ENCODE measurements at places on chromosomes 5 and 9. TPM values are rescaled to one million over a fixed set of nuclear protein-coding genes. Genes with fewer than 3 reads are reported as not detected.
A peak's percentile ranks its signal among the peaks of the same experiment; 100 is the strongest.

DNA sequence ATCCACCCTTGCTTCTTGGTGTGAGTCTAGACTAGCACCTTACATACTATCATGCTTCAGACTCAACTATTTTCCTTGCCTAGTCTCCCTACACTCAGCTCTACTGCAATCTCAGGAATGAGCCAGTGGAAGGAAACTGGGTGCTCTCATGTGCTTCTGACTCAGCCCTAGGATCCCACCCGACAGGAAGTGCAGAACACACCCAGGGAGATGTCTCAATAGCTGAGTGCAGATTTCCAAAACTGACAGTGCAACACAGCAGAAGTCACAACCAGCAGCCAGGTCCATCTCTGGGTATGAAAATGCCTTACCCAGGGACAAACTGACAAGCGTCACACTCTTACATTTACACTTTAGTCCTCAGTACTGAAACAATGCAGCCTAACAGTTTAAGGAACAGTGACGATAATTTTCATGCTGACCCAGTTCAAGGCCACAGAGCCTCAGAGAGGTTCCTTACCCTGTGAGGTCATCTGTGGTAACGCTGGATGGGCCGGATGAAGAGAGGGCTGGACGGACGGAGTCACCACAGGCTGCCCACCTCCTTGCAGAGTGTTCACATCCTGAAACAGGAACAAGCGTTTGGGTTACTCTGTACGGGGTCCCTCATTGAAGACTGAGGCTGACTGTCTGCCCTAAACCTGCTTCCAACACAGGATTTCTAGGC, 33.0 kb downstream of the FKBP15 start:
- peak; percentile 61 for DNase-seq

PRR16 gene
- polyA plus RNA-seq = 7.5 TPM

GRCh38 chr5:109146591-109146990, 263.2 kb downstream of the PJA2 start:
- no peak for DNase-seq

- DNase-seq = no peak
Measured at GRCh38 chr5:41364346-41364745, 146.1 kb downstream of the PLCXD3 start.

- no peak for DNase-seq
Measured at GRCh38 chr9:109989296-109989695, 209.3 kb downstream of the PALM2AKAP2 start.

PCDHAC1 gene
- polyA plus RNA-seq = not detected

CLTB gene
- polyA plus RNA-seq = 329 TPM

DNA sequence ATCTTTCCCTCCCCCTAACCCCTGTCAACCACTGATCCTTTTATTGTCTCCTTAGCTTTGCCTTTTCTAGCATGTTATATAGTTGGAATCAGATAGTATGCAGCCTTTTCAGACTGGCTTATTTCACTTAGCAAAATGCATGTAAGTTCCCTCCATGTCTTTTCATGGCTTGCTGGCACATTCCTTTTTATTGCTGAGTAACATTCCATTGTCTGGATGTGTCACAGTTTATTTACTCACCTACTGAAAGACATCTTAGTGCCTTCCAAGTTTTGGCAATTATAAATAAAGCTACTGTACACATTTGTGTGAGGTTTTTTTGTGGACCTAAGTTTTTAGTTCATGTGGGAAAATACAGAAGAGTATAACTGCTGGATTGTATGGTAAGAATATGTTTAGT, 230.1 kb downstream of the PBX3 start:
- DNase-seq = no peak

ABO gene
- 1.0 TPM for polyA plus RNA-seq

- DNase-seq = no peak
Measured at GRCh38 chr5:177364159-177364962, 6.6 kb downstream of the RGS14 start.

- DNase-seq = no peak
Measured at GRCh38 chr5:101473483-101473882, 570.4 kb upstream of the ST8SIA4 start.

DNA sequence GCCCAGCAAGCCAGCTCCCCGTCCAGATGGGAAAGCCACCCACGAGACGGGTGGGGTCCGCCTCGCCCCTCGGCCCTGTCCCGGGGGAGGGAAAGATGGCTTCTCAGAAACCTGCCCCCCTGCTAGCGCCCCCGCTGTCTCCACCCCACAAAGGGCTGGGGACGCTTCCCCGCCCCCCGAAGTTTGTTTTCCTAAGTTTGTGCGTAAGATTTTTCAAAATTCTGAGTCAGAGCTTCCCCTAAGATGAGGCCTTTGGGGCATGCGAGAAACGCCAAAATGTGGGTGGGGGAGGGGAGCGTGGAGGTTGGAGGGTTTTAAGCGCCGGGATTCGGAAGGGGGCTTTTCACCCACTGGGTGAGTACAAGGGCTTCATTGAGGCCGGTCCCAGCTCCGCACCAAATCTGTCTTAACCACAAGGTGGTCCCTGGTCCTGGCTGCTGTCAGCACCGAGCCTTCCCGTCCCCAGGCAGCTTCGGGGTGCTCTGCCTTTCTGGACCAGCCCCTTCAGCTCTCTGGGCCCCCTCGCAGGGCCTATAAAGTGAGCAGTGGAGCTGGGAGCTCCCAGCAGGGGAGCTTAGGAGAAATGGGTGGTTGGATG, 32.3 kb downstream of the PRRX2 start:
- DNase-seq = peak; percentile 87

MARVELD2 gene
- 0.23 TPM for polyA plus RNA-seq

- DNase-seq = no peak
Measured at GRCh38 chr5:2135833-2136232, 253.1 kb upstream of the IRX4 start.

DNA sequence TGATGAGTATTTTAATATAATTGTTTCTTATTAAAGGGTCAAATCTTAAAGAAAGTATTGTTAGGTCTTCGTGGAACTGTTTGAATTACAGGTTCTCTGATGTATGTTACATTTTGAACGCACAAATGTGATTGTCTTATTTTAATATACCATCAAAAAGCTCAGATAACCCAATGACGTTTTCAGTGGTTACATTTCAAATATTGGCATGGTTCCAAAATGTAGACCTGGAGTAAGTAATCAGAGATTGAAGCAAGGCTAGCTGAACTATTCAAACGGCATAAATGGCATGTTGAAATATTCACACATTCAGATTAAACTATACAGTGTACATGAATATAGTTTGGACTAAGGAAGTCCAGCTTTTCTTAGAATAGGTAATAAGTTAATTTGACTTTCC, 281.7 kb upstream of the EFNA5 start:
- DNase-seq = no peak

DNA sequence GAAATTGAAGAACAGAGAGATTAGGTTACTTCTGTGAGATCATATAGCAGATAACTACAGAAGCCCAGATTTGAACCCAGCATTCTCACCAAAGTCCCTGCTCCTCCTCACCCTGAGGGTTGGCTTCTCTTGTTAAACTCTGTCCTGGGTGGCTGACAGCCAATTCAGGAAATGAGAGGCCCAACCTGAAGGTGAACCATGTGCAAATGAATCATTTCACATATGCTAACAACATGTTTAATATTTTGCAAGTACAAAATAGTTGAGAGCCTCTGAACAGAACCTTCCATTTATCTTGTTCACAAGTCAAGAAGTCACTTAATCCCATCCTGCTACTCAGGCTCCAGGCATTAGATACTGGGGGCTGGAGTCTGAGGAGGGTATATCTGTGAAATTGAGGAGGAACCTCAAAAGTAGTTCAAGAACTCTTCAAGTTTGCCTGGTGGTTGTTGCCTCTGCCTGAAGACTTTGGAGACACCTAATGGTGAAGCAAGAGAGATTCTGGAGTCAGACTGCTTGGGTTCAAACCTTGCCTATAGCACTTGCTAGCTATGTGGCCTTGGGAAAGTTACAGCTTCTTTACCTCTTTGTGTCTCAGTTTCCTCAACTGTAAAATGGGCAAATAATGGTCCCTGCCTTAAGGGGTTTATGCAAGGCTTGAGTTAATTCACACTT, 564.0 kb downstream of the PSAT1 start:
- no peak for DNase-seq

C5orf34 gene
- polyA plus RNA-seq = 0.41 TPM

- no peak for DNase-seq
Measured at GRCh38 chr9:106420511-106420944, 442.4 kb upstream of the ZNF462 start.

GRCh38 chr5:25009063-25009462, 364.3 kb upstream of the CDH10 start:
- no peak for DNase-seq

GRCh38 chr9:91884696-91885687, 65.0 kb downstream of the ROR2 start:
- no peak for DNase-seq

NFIB gene
- 22.5 TPM for polyA plus RNA-seq

PCDHA7 gene
- 0.02 TPM for polyA plus RNA-seq

GRCh38 chr5:88883836-88884607, 1.0 kb upstream of the MEF2C start:
- peak; percentile 90 for DNase-seq

SHROOM1 gene
- 2.9 TPM for polyA plus RNA-seq

- DNase-seq = no peak
Measured at GRCh38 chr9:122168356-122168755, 8.6 kb downstream of the MORN5 start.

DNA sequence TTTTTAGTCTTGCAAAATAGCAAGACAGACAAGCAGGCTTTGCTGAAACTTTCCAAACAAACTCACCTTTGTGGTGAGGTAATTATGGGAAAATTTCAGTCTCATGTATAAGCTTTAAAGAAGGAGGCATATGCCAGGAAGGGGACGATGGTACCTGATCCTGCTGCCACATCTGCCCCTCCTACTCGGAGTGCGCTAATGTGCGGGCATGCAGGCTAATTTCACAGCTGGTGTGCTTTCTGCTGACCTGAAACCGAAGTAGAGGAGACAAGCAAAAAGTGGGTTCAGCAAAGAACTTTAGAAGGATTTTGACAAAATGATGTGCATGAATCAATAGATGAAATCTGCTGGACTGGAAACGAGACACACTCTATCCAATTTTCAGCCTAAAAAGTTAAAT, 117.1 kb upstream of the IRX4 start:
- DNase-seq = no peak

CTSV gene
- 0.20 TPM for polyA plus RNA-seq

JAKMIP2 gene
- 0.32 TPM for polyA plus RNA-seq

NXNL2 gene
- 0.07 TPM for polyA plus RNA-seq

GRCh38 chr9:8389531-8389930, 590.0 kb upstream of the DMAC1 start:
- no peak for DNase-seq

GRCh38 chr5:149887622-149888183, 56.9 kb downstream of the PDE6A start:
- no peak for DNase-seq

DNA sequence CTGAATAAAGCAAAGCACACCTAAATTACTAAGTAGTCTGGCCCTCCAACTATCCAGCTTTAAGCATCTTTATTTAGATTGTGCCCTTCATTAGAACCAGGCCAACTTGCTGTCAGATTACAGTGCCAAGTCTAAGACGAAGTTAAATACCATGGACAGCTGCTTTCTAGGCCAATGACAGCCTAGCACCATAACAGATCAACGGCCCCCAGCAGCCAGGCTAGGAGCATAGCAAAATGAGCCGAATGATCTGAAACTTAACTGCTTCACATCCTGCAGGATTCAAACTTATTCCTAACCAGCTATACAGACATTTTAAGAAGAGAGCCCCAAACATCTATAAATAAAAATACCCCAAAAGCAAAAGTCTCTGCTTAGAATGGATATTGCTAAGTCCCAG, 6.8 kb downstream of the SLC24A2 start:
- DNase-seq = no peak

- DNase-seq = peak; percentile 81
Measured at GRCh38 chr9:131098391-131099101, 2.2 kb downstream of the AIF1L start.

- DNase-seq = no peak
Measured at GRCh38 chr5:119879446-119879845, 250.1 kb downstream of the FAM170A start.

FCN1 gene
- 1.7 TPM for polyA plus RNA-seq

- DNase-seq = no peak
Measured at GRCh38 chr9:97412626-97413385, 910 bp downstream of the TDRD7 start.

FGF1 gene
- 25.0 TPM for polyA plus RNA-seq

DNA sequence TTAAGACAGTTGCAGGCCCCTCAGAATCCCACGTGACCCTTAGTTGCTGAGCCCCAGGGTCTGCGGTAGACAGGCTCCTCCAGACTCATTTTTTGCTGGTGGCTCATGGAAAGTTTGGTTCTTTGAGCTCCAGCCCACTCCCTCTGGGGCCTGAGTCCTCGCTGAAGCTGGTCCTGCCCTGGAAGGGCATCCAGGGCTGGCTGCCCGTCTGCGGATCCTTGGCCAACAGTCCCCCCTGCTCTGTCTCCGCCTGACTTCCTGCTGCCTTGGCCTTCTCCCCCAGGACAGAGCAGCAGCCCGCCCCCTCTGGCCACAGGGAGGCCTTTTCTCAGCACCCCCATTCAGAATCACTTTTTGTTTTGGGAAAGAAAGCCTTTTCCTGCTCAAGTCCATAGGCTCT, 24.4 kb downstream of the SLC6A7 start:
- DNase-seq = peak; percentile 69

DNA sequence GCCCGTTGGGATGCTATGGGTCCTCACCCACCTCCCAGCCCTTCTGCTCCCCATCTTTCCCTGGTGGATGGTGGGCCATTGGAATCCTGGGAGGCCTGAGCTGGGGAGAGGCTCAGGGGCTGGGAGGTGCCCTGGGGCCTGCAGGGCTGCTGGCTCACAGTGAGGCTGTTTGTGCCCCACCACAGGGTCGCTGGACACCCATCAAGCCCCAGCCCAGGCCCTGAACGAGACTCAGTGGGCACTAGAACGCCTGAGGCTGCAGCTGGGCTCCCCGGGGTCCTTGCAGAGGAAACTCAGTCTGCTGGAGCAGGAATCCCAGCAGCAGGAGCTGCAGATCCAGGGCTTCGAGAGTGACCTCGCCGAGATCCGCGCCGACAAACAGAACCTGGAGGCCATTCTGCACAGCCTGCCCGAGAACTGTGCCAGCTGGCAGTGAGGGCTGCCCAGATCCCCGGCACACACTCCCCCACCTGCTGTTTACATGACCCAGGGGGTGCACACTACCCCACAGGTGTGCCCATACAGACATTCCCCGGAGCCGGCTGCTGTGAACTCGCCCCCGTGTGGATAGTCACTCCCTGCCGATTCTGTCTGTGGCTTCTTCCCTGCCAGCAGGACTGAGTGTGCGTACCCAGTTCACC, 4.9 kb upstream of the AIF1L start:
- peak; percentile 50 for DNase-seq

SLC36A2 gene
- 0.14 TPM for polyA plus RNA-seq

DNA sequence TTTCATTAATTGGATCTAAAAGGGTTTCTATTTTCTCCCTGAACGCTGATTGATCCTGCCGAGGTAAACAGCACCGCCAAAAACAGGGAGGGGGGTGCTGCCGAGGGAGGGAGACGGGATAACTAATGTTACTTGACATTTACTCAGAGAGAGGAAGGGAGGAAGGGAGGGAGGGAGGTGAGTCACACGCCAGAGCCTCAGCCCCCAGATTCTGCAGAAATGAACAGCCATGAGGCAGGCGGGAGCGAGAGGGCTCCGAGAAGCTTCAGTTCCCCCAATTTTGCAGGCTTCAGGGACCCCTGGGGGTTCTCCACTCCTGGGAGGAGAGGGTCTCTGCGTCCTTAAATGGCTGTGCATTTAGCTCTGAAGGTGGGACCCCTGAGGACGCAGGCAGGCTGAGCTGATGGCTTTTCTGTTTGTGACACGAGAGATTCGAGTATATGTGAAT, 59.1 kb upstream of the IER5L start:
- DNase-seq = no peak

SMIM32 gene
- polyA plus RNA-seq = not detected

IFNB1 gene
- polyA plus RNA-seq = not detected

- no peak for DNase-seq
Measured at GRCh38 chr9:85258236-85258635, 483.5 kb downstream of the AGTPBP1 start.

Data from right cardiac atrium (tissue), 5 donors.